Ascending aorta (tissue), 2 donors: ENCODE measurements at places on chromosomes 1 and 21.

DNA sequence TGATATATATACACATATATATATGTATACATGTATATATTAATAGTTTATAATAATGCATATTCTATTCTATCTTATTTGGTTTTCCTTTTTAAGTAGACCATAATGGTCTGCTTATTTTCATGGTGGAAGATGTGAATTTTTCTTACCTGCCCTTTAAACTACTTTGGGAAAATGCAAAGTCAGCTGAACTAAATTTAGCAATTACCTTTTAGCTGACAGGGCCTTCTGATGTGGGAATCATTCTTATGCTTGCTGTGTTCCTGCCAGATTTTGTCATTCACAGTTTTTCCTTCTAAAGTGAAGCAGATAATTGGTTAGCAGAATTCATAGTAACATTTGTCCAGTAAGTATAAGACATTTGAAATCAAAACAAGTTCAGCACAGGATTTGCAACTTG is 63.2 kb upstream of the SAMSN1 start:
- DNase-seq = no peak

DNA sequence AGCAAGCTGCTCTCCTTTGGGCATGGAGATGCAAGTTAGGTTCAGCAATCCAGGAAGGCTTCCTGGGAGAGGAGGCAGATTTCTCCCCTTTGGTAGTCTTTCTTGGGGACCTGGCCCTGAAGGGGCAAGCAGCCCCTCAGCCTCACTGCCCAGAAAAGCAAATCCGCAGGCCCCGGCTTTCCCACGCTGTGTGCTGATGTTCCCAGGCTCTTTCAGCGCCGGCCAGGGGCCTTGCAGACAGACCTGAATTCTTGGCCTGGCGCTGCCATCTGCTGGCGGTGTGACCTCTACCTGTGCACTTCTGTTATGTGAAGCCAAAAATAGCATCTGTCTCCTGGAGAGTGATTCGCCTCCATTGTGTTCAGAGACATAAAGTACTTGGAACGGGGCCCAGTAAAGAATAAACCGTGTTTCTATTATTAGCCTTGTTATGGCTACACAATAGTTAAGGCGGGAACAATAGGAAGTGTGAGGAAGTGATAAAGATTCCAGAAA is 64.8 kb downstream of the ALPL start:
- peak; percentile 70 for DNase-seq

GRCh38 chr1:29237129-29237821 is 953 bp downstream of the PTPRU start:
- peak; percentile 78 for DNase-seq

GRCh38 chr1:44059212-44059611 is 27.9 kb upstream of the SLC6A9 start:
- no peak for DNase-seq

- DNase-seq = no peak
Observed at GRCh38 chr1:112836642-112837041, 119.4 kb downstream of the SLC16A1 start.

GRCh38 chr1:46735708-46736324 is 16.9 kb upstream of the EFCAB14 start:
- DNase-seq = no peak

- peak; percentile 90 for DNase-seq
Observed at GRCh38 chr1:78101514-78101913, 55.7 kb downstream of the GIPC2 start.

DNA sequence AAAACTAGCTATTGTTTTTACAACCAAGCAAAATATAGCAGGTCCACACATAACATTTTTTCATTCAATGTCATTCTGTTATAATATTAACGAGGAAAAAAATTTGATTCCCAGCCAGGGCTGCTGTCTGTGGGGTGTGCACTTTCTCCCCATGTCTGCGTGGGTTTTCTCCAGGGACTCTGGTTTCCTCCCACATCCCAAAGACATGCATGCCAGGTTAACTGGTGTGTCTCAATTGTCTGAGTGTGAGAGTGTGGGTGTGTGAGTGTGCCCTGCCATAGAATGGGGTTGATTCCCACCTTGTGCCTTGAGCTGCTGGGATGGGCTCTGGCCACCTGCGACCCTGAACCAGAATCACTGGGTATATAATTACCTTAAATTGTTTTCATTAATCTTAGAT is 60.1 kb downstream of the MAP3K21 start:
- DNase-seq = no peak

- DNase-seq = no peak
Observed at GRCh38 chr1:65821386-65821785, 28.7 kb downstream of the PDE4B start.

DNA sequence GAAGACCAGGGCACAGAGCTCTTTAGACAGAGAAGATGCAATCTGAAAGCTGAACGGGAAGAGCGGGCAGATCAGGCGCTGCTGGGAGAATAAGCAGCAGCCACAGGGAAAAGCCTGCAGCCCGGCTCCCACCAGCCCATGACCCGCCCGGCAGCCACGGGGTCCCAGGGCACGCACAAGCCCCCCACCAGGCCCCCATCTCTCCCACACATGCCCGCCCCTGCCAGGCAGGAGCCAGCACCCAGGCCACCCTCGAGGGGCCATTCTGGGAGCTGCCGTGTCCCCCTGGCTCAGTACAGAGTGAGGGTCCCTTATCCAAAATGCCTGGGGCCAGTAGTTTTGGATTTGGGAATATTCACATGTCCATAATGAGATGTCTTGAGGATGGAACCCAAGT is 16.3 kb downstream of the SLC19A1 start:
- peak; percentile 33 for DNase-seq

- DNase-seq = no peak
Observed at GRCh38 chr1:116982319-116983004, 19.1 kb upstream of the CD101 start.
